ENCODE measurements at places on chromosomes 11 and 22.

GRCh38 chr22:37370306-37370979 lies 56.8 kb downstream of the ELFN2 start:
- no peak for DNase-seq

DNA sequence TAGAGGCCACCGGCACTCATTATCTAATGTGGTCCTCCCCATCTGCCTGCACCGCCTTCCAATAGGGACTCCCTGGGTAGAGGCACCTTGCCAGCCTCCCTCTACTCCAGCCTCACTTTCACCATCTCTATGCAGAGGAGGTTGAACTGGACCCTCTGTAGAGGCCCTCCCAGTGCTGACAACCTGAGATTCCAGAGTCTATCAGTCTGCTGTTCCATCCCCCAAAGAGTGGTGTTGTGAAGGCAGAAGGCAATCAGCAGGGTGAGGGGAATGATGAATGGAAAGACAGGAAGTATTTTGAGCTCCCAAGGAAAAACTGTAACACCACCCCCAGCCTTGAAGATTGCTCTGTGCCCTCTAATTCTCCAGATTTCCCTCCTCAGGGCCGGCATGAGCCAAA lies 77.9 kb downstream of the THAP12 start:
- DNase-seq = no peak

DNA sequence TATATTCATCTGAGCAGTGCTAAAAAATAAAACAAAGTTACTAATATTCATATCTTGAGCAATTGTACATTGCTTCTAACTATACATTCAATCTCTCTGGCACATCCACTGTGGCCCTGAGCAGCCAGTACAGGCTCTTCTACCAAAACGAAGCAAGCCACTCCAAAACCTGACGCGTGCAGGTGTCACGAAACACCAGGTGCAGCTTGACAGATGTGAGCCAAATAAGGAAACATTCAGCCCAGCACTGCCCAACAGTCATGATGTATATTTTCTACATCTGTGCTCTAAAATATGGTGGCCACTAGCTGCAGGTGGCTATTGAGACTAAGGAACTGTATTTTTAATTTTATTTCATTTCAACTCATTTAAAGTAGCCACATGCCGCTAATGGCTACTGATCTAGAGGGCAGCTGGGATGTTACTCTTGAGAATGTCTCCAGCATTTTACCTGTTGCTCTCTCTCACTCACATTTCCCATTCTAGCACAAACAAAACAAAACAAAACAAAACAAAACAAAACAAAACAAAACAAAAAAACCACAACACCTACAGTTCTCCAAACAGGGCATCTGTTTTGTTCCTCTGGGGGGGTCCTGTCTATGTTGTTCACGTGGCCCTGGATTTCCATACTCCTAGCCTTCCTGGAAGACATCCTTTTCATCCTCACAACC lies 77.7 kb downstream of the LARGE1 start:
- no peak for DNase-seq

GRCh38 chr11:117039900-117040299 lies 58.3 kb downstream of the SIK3 start:
- DNase-seq = no peak

- no peak for DNase-seq
Observed at GRCh38 chr22:49530671-49531367, 296.9 kb downstream of the BRD1 start.
